Fibroblast of skin of left biceps (primary cell): ENCODE measurements at places on chromosomes 16 and 17.

GRCh38 chr16:49366669-49367068 is 6.9 kb upstream of the C16orf78 start:
- no peak for DNase-seq

GRCh38 chr16:72021043-72021442 is 12.5 kb downstream of the DHODH start:
- no peak for DNase-seq

GRCh38 chr17:82055023-82055964 is 3.6 kb downstream of the GPS1 start:
- DNase-seq: no peak

DNA sequence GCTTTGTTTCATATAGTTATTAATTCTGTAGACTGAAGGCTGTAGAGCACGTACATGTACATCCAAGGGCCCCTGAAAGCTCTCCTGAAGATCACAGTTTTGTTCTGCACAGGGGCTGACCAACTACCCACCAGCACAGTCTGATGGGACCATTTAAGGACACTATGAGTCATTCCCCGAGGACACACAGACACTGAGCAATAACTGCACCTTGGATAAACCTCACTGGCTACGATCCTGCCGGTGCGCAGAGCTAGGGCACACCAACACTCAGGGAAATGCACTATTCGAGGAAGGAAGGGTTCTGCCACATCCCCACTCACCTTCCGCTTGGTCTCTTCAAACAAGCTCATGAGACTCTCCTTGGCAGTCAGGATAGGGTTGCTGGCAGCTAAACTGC is 20.3 kb downstream of the SMG6 start:
- DNase-seq: no peak

DNA sequence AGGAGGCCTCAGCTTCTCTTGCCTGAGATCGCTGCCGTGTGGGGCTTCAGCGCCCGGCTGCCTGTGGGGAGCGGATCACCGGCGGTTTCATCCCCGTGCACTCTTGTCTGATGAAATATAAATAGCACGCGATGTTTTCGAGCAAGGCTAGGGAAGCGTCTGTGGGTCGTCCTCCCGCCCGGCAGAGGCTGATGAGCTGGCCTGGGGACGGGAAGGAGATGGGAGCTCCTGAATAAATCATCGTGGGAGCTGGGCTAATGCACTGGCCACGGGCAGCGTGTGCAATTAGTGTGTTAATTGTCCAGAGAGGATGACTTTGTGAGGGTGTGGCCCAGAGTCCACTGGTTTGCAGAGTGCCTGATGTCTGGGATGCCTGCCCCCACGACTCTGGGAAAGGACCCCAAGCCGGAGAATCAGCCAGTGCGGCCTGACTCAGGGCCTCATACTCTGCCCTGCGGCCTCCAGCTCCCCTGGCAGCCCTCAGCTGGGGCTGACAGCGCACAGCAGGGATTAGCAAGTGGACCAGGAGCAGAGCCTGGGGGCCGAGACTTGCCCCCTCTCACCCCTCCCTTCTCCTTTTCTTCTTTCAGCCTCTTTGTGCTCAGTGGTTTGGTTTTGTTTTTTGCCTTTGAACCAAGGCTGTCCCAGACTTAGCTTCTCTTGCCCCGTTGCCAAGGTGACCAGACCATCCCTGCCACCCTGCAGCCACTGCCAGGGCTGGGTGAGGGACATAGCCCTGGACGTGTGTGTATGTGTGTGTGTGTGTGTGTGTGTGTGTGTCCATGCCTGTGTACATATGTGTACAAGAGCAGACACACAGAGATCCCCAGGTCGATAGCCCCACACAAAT is 21.4 kb downstream of the KCNJ12 start:
- DNase-seq: no peak

DNA sequence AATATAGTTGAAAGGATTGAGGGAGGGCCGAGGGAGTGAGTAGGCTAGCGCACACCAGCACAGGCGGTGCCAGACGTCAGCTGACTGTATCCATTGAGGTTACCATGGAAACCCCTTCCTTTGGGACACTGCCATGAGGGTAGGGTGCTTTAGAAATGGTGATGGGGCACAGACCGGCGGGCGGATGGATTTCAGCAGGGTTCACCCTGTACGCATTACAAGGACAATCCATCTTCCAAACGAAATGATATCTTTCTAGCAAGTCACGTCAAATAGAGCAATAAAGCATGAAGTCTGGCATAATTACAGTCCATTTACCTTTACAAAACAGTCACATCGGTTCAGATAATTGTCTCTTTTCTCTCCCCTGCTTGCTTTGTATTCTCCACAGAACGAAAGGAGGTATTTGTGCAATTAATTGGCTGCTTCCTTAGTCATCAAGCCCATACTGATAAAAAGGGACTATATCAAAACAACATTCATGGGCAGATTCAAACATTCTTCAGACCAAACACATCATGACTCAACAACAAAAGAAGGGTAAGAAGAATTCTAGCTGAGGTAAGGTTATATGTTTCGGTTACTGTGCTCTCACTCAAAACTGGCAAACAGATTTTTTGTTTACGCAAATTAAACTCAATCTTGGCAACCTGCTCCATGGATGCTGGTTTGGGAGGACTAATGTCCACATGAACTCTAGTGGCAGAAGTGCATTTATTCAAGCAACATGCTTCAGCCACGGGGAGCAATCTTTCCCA is 140.6 kb downstream of the CDK5R1 start:
- DNase-seq: no peak

GRCh38 chr17:332023-332422 is 20.6 kb downstream of the RPH3AL start:
- DNase-seq: no peak
